ENCODE measurements at places on chromosomes 13 and 19.

GRCh38 chr13:42328672-42329071 is 56.7 kb downstream of the AKAP11 start:
- DNase-seq: no peak

GRCh38 chr13:114324334-114324733 is 10.0 kb downstream of the CHAMP1 start:
- DNase-seq: no peak

- no peak for DNase-seq
Observed at GRCh38 chr19:51771376-51772130, 10.6 kb downstream of the FPR2 start.

GRCh38 chr13:51946163-51946669 is 65.0 kb downstream of the ATP7B start:
- DNase-seq: no peak
